ENCODE measurements at places on chromosomes 7 and 10. TPM values are rescaled to one million over a fixed set of nuclear protein-coding genes. Genes with fewer than 3 reads are reported as not detected.

The COL1A2 gene
- 237 TPM for total RNA-seq

The ZC3HAV1L gene
- total RNA-seq, result 34.9 TPM

The GRID1 gene
- 0.20 TPM for total RNA-seq

The ADAMTS14 gene
- total RNA-seq, result 3.6 TPM

The FKBP9 gene
- 143 TPM for total RNA-seq

Measured in renal cortical epithelial cell (primary cell).